ENCODE measurements at places on chromosomes 7 and 10.
A peak's percentile ranks its signal among the peaks of the same experiment; 100 is the strongest.

DNA sequence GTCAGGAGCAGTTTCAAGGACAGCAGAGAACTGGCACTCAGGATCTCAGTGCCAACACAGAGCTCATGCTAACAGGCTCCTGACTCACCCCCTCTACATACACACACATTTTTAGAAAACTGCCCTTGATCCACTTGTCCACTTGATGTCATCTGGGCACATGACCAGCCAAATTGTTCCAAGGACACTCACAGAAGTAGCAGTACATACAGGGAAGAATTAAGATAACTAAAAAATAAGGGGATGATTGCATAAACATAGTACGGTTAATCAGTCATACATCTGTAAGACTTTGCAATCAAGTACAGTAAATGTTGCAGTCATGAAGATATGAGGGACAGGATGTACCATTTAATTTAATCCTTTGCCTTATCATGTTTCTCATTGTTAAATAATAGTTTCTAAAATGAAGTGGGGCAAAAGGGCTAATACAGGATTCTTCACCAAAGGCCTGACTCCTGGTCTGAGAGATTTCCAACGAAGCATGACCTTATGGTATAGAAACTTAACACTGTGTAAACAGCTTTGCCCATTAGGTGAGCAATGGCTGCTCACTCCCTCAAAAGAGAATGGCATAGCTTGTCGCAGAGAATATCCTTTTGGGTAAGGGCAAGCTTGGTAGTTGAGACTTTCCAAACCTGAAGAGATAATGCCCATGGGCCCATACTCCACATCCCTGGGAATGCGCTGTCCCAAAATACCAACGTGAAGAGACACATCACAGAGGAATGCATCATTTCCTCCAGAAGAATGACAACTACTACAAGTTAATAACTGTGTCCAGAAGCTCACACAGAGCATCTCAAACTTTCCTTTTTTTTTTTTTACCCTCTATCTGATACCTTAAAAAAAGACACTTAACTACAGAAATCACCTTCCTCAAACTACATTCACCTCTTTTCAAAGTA is 94.1 kb downstream of the ARMH3 start:
- DNase-seq = no peak

GRCh38 chr7:16034353-16034752 is 347.9 kb upstream of the MEOX2 start:
- DNase-seq = no peak

DNA sequence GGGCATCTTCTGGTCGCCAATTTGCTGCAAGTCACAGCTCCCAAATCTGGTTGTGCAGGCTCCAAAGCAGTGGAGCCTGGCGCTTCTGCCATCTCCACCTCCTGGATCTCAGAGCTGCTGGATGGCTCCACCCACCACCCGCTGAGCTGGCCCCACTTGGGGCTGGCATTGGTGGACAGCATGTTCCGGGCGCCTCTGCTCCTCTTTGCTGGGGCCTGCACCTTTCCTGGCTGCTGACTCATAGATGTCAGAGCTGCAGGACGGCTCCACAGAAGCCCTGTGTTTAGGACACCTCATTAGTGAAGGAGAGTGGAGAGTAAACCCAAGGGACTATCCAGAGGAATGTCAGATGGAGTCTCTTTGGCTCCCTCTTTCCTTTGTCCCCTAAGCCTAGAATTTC is 27.4 kb downstream of the MAPK8 start:
- no peak for DNase-seq

- no peak for DNase-seq
Observed at GRCh38 chr7:115844857-115845256, 185.7 kb downstream of the TFEC start.

GRCh38 chr10:14669576-14669975 is 105.1 kb downstream of the FAM107B start:
- DNase-seq = no peak

DNA sequence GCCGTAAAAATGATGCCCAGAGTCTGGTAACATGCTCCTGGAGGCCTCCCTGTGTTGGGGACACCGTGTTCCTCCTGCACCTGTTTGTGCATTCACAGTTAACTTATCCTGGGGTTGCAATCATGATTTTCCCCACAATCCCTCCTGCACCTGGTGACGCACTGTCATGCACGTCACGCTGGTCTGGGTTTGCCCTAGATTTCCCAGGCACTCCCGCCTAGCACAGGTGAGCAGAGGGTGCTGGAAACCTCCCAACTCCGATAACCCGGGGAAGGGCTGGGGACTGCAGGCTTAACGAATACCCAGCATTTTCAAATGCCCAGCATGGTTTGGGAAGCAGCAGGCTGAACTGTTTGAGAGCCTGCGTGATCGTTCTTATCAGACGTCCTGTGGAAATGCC is 427.1 kb downstream of the TCERG1L start:
- DNase-seq = no peak

DNA sequence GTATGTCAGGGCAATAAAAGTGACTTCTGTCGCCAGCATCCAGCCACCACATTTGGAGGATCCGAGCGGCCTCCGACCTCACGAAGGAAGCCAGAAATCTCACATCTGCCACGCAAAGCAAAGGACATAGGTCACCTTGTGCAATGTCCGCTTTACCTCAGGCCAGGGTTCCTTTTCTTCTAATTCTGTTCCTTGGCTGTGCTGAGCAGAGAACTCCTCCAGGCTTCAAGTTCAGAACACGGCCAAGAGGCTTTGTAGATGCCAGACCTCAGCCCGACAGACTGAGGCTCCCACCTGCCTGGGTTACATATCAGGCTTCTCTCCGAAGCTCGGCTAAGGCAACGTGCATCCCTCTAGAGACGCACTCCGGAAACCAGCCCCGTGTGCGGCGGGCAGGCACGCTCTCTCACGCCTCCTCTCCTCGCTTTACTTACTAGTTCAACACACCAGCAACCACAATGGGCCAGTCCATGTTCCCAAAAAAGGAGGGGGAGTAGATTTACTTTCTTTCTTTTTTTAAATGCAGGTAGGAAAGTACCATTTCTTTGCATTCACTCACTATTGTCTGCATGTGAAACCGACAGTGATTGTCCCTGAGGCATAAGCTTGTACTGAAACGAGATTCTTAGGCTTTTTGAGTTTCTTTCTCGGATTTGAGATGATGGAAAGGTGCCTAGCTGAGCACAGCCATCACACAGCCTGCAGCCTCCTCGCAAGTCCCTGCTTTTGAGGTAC is 122.4 kb upstream of the AFAP1L2 start:
- peak; percentile 96 for DNase-seq

- peak; percentile 51 for DNase-seq
Observed at GRCh38 chr10:111360260-111360925, 283.6 kb downstream of the ADRA2A start.

DNA sequence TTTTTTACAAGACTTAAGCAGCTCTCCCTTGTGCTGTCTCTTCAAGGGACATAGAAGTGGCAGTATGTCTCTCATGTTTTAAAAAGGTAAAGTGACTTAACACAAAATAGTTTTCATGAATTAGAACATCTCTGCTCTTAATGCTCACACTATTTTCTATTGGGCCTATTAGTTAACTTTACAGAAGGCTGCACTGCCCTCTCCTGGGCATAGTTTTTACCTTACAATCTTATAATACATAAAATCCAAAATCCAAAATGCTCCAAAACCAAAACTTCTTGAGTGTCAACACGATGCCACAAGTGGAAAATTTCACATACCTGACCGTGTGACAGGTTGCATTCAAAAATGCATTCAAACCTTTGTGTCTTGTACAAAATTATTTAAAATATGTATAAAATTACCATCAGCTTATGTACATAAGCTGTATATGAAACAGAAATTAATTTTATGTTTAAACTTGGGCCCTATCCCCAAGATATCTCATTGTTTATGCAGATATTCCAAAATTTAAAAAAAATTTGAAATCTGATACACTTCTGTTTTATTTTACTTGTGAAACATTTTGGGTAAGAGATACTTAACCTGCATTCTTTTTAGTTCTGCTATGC is 25.8 kb downstream of the TES start:
- peak; percentile 58 for DNase-seq

GRCh38 chr10:50326757-50327701 is 75.7 kb upstream of the ASAH2 start:
- DNase-seq = no peak

DNA sequence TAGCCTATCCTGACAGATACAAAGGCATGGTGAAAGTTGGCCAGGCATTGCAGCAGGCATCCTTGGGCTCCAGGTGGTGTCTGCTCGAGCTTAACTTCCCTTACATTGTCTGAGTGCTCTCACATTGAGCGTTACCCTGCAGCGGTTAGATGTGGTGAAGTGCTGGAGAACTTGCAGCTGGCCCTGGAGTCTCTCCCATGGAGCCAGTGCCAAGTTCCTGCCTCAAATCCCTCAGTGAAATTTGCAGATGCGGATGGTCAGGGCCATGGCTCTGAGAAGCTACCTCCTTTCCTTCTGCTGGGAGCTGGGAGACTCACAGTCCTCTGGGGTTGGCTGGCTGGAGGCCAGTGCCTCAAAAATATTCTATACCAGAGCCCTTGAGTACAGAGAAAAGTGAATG is 3.3 kb upstream of the ZNF746 start:
- DNase-seq = peak; percentile 42

DNA sequence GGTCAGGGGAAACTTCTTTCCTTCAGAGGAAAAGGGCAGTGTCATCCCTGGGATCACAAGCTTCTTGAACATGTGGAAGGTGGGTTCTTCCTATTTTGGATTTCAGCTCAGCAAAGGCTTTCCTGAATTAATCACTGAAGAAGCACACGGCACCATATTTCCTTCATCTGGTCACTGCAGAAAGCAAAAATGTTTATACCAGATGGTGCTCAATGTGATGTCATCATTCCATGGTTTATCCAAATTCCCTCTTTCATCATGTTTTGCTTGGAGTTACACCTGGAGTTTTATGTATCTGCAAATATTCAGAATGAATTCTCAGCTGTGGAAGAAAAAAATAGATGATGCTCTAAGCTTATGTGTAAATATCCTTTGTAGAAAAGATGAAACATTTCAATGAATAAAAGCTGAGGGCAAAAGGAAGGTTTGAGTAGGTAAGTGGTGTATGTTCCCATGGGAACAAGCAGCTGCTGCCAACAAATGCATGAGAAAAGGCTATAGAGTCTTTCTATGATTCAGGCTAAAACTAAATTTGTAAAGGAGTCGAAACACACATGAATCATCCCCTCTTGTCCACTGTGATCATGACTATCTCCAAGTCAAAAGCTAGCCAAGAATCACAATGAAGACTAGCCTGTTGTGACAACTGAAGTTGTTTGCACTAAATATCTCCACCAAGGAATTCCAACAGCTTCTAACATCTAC is 26.9 kb upstream of the BPGM start:
- no peak for DNase-seq

DNA sequence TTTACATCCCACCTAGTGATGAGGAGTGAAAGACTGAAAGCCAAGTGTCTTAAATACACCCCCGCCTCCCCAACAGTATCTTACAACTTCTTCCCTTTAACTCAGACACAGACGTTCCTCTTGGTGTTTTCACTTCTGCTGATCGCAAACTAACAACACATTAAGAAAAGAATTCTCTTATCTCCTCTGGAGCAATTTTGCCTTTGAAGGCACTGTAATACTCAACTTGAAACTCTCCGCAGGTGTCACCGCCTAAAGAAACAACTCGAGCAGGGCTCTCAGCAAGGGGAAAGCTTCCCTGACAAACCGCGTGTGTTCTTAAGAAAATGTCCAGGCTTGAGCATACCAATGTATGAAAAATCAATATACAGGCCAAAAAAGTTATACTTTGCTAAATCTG is 452 bp downstream of the SEMA3C start:
- peak; percentile 63 for DNase-seq

- DNase-seq = no peak
Observed at GRCh38 chr10:114208351-114208750, 29.2 kb downstream of the TDRD1 start.

GRCh38 chr10:57657164-57657765 is 610.4 kb downstream of the IPMK start:
- peak; percentile 74 for DNase-seq

GRCh38 chr7:25215694-25216335 is 12.5 kb downstream of the NPVF start:
- DNase-seq = no peak

- no peak for DNase-seq
Observed at GRCh38 chr10:89171996-89172395, 35.1 kb downstream of the CH25H start.

DNA sequence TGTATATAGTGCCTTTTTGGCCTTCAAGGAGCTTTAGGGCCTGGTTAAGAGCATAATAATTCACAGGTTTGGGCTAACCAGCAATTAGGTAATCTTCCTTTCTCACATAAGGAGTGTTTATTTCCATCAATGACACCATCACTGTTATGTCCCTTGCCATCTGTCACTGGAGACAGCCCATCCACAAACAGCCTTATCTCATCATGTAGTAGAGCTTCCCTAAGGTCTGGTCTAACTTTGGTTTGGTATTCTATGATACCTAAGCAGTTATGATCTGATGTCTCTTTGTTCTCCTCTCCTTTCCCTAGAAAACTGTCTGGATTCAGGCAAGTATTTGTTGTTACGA is 26.4 kb downstream of the MAPK8 start:
- DNase-seq = no peak

- DNase-seq = no peak
Observed at GRCh38 chr7:48563334-48563733, 361.0 kb upstream of the CDC14C start.

DNA sequence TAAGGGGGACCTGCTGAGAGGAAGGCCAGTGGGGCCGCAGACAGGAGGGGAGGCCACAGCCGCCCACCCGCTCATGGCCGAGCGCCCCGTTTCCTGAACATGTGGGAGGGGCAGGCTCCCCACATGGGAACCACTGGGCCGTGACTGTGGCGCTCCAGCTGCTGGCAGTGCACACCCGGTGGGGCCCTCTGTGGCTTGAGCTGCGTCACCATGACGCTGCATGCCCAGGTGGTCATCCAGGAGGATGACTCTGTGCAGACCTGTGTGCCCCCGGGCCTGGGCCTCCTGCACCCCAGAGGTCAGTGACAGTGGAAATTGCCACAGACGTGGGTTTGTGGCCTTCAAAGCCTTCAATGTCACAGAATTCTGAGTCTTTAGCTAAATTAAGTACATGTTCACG is 85.1 kb downstream of the MGMT start:
- DNase-seq = no peak

- no peak for DNase-seq
Observed at GRCh38 chr7:112399501-112399900, 50.8 kb upstream of the IFRD1 start.

- DNase-seq = no peak
Observed at GRCh38 chr7:85060696-85061095, 126.2 kb downstream of the SEMA3D start.

DNA sequence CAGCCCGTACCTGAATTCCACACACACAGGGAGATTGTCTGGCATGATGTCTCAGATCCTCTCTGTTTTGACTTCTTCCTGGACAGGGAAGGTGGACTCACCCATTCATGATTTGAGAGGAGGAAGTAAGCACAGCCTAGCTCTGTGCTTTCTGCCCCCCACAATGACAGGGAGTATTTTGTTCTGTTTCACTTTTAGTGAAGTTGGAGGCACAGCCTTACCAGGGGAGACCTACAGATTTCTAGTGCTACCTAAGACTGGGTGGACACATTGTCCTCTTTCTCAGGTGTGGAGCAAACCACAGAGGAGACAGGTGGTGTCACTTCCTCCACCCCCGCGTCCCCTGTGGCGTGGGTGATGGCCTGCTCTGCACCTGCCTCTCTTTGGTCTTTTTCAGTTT is 408.6 kb upstream of the PFKP start:
- no peak for DNase-seq

Data from stomach (tissue), 19 donors.